ENCODE measurements at places on chromosomes 1 and 21.

- DNase-seq: no peak
Measured at GRCh38 chr1:113488576-113489177, 98.4 kb downstream of the MAGI3 start.

DNA sequence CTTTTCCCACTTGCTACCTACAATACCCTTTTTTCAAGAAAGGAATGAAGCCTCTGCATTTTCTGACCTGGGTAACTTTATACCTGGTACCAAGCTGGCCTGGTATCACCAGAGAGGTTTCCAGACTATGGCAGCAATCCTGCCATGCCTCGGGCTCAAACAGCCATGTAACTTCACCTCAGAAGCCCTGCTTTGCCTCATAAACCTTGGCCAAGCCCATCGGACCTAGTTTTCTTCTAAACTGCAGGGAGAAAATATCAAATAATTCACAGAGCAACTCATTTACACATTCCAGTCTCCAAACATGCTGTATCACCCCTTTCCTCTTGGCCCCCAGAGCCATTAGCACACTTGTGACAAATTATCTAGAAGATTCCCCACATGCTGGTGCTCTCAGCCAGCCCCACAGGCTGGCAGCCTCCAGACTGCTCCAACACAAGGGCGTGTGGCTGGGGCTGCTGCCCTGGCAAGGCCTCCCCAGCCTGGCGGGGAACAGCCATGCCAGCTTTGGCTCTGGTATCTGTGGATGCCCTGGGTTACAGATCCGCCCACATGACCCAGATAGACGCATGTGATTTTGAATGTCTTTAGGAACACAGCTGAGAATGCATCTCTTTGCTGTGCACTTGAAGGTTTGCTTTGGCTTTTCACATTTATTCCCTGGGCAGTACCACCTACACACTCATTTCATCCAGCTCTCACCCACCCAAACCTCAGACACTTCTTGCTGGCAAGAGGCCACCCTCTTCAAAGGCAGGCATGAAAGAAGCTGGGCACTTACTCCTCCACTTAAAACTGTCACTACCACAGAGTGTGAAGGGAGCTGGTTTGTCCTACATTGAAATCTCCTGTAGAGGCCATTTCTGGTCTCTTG is 70.0 kb upstream of the BCAR3 start:
- DNase-seq: no peak

GRCh38 chr1:188027613-188028012 is 1198.9 kb downstream of the PLA2G4A start:
- no peak for DNase-seq

- DNase-seq: no peak
Measured at GRCh38 chr21:37986751-37987399, 70.6 kb upstream of the KCNJ6 start.

DNA sequence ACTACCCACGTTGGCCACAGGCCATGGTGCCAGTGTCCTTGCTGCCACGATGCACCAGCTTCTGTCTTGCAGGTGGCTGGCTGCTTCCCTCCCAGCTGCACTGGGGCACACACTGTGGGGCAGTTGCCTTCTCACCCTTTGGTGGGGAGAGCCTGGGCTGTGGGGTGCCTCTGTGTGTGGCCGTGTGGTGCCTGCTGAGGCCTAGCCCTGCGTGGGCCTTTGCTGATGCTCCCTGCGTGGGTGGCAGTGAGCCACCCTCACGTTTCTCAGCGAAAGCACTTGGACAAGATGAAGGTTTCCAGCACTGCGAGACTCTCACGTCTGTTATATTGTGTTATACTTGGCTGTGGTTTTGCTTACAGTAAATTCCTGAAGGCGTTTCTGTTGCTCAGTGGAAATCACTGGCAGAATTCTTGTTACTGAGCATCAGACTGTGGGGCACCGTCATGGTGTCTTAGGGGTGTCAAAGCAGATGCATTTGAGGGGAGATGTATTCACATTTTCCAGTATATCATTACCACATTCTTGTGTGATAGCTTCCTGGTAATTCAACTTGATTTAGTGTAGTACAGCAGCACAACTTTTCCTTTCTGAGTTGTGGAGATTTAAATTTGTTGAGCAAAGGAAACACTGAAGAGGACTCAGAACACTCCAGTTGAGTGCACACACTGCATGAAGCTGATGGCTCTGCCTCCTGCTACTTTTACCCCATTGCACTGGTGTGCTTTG is 124.7 kb downstream of the PCBP3 start:
- no peak for DNase-seq

GRCh38 chr1:206737729-206738201 is 32.8 kb upstream of the IL19 start:
- DNase-seq: no peak

DNA sequence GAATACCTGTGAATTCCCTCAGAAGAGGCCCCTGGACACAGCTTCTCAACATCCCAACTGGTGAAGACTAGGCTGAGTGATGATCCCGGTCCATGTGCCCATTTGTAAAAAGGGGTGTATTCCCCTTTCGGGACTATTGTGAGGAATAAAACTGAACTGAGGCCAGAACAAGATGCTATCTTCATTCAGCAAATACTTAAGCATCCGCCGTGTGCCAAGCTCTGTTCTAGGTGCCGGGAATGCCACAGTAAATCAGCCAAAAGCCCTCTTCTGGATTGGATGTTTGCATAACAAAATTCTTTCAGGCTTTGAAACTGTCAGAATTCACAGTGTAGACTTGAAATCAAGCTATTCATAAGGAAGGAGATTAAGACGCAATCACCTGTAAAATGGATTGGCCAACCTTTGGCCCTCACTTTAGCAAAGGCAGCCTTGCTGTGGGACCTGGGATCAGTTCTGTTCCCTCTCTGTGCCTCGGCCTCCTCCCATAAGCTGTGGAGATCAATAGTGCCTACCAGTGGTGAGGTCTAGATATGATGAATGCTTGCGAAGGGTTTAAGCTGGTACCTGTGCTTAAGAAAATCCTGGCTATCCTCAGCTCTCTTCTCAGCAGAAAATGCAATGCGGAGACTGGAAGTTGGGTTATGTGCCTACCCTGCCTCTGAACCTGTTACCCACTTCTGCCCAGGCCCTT is 1.8 kb downstream of the ALPL start:
- no peak for DNase-seq

GRCh38 chr1:85296980-85297379 is 20.5 kb upstream of the BCL10 start:
- no peak for DNase-seq

GRCh38 chr1:152440635-152441471 is 26.8 kb upstream of the CRNN start:
- DNase-seq: peak; percentile 36

GRCh38 chr1:201050515-201051277 is 27.2 kb upstream of the KIF21B start:
- DNase-seq: no peak

- no peak for DNase-seq
Measured at GRCh38 chr1:156608981-156609380, 7.7 kb upstream of the GPATCH4 start.

DNA sequence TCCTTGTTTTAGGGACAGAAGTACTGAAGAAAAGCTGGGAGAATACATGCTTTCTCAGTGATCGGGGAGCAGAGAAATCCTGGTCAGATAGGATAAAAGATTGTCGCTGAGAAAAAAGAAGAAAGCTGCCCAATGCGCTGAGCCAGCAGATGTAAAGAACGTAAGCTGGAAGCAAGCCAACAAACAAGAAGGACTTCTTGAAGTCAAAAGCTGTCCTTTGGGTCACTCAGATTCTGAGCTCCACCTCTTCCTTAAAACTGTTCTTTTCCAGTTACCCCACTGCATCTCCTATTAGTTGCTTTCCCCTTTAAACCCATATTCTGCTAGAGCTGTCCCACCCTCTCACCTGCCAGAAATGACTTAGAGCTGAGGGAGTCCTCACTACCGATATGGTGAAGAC is 64.8 kb downstream of the GPR137B start:
- DNase-seq: no peak

DNA sequence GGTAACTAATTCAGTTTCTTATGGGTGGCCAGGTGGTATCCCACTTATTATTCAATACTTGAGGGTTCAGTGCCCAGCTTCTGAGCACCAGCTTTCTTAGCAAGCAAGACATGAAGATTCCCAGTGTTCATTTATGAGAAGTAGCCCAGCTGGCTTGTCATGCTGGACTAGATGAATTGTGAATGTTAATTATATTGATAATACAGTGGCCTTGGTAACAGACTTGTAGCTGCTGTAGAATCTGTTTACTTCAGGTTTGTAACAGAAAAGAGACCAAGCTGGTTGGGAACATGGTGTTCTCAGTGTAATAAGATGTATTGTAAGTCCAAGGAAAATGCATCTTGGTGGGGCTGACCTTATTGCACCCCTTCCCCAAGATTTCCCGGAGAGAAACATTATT is 10.1 kb downstream of the AHCYL1 start:
- no peak for DNase-seq

DNA sequence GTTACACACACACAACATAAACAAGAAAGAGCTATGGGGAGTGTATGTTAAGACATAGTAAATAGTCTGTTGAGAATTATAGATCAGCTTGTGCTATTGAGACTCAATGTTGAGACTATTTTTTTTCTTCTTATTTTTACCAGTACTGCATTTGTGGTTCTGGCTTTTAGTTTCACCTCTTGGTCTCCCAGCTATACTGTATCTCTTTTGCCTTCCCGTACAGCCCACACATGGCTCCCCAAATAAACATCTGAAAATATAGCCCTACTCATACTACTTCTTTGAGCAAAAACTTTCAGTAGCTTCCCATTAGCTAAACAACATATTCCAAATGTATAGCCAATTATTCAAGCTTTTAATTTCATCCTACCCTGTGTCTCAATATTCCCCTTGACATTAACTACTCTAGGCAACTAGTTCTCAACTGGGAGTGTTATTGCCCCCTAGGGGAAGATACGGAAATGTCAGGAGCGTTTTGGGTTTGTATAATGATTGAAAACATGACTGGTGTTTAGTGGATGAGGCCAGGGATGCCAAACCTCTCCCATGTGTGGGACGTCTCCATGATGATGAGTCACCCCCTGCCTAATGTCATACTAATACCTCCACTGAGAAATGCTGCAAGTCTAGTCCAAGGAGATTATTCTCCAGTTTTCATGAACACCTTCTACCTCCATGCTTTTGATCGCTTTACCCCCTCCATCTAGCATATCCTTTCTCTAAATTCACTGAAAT is 6.8 kb downstream of the RPE65 start:
- DNase-seq: no peak

DNA sequence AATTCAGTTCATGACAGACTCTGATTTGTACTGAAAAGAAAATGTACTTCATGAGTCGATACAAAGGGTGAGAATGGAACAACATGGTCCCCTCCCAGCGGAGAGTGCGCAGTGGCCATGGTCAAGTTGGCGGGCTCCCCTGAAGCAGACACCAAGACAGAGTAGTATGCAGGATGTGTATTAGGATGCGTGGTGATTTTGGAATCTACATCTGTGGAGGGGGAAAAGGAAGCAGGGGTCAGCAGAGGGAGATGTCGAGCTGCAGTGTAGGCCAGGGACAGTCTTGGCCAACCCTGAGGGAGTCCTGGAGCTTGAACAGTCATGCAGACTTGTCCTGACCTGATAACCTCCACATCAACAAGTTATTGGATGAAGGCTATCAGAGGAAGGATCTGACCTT is 481.0 kb downstream of the OMA1 start:
- no peak for DNase-seq

- DNase-seq: no peak
Measured at GRCh38 chr1:17233675-17234320, 15.1 kb upstream of the PADI3 start.

GRCh38 chr1:155983191-155984024 is 5.1 kb upstream of the ARHGEF2 start:
- DNase-seq: no peak

DNA sequence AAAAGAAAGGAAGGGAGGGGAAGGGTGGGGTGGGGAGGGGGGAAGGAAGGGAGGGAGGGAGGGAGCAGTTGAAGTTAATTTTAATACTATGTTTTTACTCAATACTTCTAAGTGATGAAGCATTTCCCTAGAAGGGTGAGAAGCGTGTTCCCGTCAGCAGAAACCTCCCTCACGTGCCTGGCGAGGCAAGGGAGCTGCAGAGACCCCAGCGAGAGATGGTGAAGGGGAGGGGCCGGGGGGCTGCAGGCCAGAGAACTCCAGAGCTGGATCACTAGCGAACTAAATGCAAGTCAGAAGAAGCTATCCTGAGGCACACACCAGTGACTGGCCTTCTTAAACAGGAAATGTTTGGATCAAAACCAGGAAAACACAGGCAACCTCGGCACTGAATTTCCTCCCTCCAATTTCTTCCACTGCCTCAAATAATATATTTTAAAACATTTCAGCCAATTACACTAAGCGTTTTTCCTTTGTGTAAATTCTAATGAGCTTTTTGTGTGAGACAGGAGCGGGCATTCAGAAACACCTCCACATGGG is 18.0 kb downstream of the WDR4 start:
- no peak for DNase-seq

DNA sequence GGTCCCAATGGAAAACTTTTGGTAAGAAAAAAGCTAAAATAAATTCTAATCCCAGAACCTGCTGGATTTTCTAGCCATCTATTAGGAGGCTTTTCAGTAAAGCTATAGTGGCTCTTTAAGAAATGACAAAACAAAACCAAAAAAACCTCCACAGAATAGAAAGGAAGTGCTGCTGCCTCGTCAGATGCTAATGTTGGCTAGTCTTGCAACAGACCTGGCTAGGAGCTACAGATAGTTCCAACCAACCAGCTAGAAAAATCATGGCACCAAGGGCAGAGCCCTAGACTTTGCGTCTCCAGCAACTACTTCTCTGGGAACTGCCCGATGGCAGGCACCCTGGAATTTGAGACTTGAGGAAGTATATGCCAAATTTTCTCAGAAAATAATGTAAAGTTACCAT is 7.6 kb downstream of the CD101 start:
- DNase-seq: no peak

GRCh38 chr1:96366516-96366915 is 355.1 kb upstream of the PTBP2 start:
- DNase-seq: no peak

- no peak for DNase-seq
Measured at GRCh38 chr21:16536643-16537434, 807.1 kb downstream of the USP25 start.

All from activated CD4-positive, alpha-beta T cell treated with anti-CD3 and anti-CD28 coated beads, Interleukin-2, amount 50 U/mL, for 24 hours (primary cell).